Activated CD4-positive, alpha-beta T cell treated with anti-CD3 and anti-CD28 coated beads, Interleukin-2, amount 10 ng/mL, durations not matched to agents 7 days and 5 days (primary cell): ENCODE measurements at places on chromosomes 12 and 14.

DNA sequence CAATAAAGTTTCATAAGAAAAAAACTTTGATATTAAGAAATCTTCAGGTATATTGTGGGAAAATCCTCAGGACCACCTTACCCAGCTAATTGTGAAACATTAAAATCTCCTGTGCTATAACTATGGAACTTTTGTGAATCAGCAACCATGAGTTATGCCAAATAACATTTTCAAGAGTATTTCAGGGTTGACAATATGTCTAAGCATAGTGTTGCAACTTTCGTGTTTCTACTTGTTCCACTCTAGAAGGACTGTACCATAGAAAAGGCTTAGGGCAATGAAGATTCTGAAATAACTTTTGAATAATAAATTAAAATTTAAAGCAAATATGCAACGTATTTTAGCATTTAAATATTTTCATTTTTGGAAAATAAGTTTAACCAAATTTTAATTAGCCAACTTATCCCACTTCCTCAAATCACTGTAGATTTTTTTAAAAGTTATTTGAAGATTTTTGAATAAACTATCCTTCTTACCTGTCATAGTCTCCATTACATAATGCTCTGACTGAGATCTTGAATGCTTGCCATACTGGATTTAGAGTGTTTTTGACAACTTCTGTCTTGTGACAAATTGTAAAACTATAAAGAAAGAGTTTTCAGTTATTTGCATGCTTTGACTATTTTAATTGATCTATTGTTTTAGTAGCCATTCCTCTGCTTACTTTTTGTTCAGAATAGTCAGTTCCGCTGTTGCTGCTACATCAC lies 143.6 kb downstream of the CPNE8 start:
- DNase-seq = no peak

GRCh38 chr12:2163177-2163941 lies 110.6 kb downstream of the CACNA1C start:
- no peak for DNase-seq

DNA sequence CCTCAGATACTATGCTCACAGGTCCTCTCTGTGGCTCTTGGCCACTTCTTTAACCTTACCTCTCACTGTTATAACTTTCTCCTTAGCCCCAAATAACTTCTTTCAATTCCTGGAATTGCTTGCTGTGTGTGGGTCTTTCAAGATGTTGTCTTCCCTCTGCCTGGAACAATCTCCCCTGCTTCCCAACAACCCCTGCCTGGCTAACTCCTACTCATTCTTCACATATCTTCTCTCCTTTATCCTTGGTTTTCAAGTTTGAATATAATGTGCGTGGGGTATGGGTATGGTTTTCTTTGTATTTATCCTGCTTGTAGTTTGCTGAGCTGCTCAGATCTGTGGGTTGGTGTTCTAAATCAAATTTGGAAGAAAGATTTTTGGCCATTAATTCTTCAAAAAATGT lies 2.7 kb upstream of the WASHC3 start:
- no peak for DNase-seq

GRCh38 chr12:52907092-52907810 lies 2.4 kb upstream of the KRT8 start:
- DNase-seq = no peak

GRCh38 chr12:66555113-66555512 lies 123.8 kb downstream of the GRIP1 start:
- no peak for DNase-seq

GRCh38 chr12:118238888-118239287 lies 103.0 kb downstream of the PEBP1 start:
- no peak for DNase-seq

DNA sequence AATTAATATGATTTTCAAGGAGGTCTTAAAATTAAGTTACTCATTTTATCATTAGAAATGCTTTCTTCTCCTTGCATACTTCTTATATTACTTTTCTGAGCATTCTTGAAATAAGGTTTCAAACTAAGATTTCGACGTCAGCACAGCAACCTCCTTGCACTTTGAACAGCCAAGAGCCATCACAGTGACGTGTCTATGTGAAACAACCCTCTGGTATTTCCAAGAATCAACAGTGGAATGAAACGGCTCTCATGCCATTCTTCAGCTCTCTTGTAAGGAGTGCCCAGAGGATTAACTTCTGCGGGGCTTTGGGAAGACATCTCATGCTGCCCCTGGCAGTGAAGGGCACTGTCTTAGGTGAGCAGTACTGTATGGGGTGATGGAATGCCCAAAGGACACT lies 109.2 kb downstream of the EFCAB11 start:
- no peak for DNase-seq

DNA sequence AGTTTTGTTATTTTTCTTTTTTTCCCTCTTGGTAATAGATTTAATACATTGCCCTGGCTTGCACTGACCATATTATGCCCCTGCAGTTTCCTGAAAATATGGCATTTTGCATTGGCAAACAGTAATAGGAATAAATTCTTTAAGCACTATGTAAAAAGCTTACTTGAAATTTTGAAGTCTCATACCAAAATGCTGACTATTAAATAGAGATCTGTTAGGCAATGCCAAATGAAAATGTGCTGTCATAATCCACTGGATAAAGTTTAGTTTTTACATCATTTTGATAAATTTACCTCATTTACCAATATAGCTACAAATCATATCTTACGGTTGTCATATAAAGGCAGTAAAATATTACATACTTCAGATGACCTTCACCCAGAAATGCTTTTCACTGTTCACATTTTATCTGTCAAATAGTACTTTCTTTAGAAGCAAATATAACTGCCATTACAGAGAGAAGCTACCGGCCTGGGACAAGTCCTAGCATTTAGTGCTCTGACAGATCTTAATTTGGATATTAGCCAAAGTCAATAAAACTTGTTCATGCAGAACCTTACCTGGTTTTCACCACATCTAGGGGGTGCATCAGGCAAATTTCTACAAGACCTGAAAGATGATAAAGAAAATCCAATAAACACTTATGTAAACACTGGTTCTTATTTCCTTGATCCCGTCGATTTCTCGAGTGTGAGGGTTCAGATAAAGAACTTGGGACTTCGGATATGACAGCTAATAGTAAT lies 212.9 kb downstream of the PAX9 start:
- DNase-seq = no peak

DNA sequence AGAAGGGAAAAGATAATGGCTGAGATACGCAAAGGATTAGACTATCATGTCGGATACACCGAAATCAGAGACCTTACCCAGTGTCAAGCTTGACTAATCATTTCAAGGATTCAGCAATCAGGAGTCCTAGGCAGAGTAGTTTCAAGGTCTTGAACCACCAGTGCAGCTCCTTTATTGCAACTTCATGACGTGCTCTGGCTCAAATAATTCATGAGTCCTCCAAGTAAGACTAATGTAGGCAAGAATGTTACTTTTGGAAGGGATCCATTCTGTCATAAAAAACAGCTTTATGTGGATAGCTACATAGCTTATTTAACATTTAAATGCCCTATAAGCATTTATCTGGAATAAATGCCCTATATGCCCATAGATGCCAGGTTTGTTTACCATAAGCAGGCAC lies 123.2 kb downstream of the LMO3 start:
- no peak for DNase-seq

DNA sequence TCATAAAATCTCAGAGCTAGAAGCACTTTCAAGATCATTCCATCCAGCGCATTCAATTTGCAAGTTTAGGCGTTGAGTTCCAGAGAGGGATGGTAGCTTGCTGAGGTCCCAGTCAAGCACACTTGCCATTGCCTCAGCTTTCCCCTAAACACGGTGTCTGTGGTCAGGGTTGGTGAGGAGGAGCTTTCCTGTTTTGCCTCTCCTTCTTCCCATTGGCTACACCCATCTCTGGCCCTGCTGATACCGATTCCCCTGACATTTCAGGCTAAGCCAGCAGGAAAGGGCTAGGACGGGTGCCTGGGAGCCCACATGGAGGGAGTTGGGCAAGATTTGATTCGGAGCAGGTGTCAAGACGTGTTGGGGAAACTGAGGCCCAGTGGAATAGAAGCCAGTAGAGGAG lies 9.1 kb downstream of the NFATC4 start:
- DNase-seq = no peak

GRCh38 chr14:69439521-69440270 lies 41.2 kb downstream of the SLC39A9 start:
- no peak for DNase-seq

DNA sequence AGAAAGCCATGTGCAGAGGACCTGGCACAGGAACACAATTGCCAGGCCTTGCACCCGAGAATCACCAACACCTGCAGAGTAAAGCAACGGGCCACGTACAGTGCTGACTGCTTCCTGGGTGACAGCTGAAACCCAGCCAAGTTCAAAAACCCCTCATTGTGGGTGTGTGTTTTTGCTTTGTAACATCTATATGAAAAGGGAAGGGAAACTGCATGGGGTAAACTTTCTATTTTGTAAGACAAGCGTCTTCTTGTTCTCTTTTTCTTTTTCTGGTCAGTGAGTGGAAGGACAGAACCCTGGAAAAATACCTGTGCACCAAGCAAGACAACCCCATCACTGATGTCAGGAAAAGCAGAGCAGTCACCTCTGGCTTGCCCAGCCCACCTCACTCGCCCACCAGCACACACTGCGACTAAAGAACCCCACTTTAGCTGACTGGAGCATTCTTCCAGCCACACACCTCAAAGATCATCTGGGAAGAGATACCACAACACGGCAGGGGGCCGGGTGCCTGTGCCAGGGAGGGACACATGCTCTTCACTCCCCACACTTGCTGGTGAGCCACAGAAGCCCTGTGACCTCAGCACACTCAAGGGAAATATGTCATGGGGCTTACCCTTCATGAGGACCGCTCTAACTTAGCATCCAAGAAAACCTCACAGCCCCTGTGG lies 172.3 kb downstream of the NDUFA12 start:
- peak; percentile 23 for DNase-seq

- DNase-seq = no peak
Observed at GRCh38 chr14:75011356-75011994, 8.8 kb downstream of the EIF2B2 start.

DNA sequence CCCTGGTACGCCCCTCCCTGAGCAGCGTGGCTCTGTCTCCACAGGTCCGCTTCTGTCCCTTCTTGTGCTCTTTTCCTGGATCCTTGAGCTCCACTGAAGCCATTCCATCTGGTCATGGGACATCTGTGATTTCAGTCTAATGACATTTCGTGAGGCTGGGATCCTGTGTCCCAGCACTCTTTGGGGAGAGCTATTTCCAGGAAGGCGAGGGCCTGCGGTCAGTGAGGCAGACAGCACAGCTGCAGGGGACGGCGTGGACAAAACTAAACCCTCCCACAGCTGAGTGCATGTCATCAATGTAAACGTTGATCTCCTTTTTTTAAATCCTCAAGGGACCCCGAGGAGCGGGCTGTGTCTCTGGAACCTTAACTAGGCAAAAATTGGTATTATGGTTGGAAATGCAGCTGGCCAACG lies 127.7 kb downstream of the DACT1 start:
- DNase-seq = no peak

- no peak for DNase-seq
Observed at GRCh38 chr14:38583471-38583870, 327.6 kb upstream of the CLEC14A start.

GRCh38 chr12:14514946-14515345 lies 52.7 kb downstream of the PLBD1 start:
- DNase-seq = no peak

DNA sequence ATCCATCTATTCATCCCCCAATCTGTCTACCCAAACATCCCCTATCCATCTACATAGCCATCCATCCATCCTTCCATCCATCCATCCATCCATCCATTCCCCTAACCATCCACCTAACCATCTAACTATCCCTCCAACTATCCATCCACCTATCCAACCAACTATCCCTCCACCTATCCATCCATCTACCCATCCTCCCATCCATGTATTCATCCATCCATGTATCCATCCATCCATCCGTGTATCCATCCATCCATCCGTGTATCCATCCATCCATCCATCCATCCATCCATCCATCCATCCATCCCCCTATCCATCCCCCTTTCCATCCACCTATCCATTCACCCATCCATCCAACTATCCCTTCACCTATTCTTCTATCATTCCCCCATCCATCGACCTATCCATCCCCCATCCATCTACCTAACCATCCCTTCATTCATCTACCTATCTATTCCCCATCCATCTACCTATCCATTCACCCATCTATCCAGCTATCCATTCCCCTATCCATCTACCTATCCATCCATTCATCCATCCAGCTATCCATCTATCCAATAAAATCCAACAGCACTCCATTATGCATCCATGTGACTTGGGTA lies 131.7 kb downstream of the VRK1 start:
- no peak for DNase-seq

DNA sequence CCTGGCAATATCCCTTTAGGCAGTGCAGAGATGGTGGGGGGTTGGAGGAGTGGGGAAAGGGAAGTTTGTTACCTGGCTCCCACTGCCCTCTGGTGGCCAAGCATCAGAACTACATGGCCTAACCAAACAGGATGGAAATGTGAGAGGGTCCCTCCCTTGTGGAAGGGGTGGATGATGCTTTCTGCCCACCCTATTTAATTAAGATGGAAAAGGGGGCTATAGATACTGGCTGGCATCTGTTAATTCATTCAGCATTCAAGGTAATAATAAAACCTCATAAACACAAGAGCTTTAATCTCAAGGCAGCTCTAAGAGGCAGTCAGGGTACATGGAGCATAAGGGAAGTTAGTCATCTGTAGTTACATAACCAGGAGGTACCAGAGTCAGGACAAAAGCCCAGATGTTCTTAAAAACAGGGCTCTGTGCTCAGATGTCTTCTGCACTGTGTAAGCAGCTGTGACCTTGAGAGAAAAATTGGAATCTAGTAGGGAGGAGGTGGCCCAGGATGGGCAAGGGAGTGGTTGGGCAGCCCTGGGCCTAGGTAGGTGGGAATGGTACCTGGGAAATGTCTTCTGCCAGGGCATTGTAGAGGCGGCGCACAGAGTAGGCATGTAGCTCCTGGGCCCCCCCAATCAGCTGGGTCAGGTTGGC lies 4.6 kb downstream of the AP1G2 start:
- DNase-seq = peak; percentile 61

- no peak for DNase-seq
Observed at GRCh38 chr12:5407034-5407856, 24.7 kb upstream of the NTF3 start.

DNA sequence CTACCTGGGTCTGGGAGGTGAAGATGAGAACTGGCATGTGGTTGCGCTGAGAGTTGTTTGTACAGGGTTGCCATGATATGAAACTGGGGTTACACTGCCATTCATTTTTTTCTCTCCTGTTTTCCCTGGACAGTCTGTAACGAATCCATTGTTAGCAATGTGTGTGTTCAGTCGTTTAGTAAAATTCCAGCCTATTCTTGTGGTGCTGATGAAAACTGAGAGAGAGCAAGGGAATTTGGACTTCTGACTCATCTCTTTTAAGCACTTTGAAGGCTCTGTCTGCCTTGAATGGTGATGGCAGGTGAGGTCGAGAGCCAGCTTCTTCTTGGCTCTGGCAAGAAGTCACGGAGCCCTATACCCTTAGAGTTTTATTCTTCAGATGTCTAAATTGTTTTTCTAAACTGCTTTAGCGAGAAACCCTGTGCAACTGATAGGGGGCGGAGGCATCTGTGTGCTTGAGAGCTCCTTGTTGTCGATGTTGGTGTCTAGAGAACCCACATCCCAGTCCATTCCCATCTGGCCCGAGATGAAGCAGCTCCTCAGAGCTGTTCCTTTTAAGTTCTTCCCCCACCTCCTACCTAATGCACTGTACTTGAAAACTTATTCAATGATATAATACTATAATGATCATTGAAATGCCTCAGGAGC lies 204.4 kb downstream of the TMX1 start:
- DNase-seq = no peak
